Mucosa of gallbladder (tissue), 1 donor: ENCODE measurements at places on chromosomes 5 and 9.

GRCh38 chr9:5976674-5977397 is 38.6 kb downstream of the RANBP6 start:
- no peak for DNase-seq

DNA sequence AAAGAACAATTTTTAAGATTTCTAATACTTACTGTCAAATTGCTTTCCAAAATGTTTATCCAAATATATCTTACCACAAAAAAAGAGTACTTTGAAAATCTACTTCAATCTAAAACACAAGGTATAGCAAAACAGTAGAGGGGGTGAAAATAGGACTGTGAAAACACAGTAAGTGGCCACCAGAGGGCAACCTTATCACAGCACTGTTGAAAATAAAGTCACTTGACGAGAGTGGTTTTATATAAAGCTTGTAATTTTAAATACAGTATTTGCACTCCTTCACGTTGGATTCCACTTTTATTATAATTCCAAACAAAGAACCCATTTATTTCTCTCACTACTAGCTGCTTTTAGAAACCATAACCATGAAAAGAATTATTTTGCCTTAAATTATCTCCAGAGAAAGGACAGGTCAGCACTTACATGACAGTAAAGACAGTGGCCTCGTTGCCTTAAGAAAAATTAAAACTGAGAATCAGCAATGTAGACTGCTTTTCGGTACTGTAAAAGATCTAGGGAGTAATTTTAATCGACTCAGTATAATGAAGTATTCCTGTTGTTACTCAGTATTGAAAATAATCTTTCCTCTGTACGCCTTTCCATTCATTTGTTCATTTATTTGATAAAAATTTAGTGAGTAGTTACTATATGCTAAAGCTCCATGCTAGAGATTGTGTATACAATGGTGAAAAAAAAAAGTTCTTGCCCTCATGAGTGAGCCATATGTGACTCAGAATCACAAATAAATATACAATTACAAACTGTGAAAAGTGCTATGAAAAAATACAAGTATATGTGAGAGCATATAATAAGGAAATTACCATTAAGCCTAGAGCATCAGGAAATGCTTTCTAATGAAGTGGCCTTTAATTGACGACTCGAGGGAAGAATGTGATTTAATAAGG is 40.0 kb upstream of the CDK5RAP2 start:
- peak; percentile 52 for DNase-seq

DNA sequence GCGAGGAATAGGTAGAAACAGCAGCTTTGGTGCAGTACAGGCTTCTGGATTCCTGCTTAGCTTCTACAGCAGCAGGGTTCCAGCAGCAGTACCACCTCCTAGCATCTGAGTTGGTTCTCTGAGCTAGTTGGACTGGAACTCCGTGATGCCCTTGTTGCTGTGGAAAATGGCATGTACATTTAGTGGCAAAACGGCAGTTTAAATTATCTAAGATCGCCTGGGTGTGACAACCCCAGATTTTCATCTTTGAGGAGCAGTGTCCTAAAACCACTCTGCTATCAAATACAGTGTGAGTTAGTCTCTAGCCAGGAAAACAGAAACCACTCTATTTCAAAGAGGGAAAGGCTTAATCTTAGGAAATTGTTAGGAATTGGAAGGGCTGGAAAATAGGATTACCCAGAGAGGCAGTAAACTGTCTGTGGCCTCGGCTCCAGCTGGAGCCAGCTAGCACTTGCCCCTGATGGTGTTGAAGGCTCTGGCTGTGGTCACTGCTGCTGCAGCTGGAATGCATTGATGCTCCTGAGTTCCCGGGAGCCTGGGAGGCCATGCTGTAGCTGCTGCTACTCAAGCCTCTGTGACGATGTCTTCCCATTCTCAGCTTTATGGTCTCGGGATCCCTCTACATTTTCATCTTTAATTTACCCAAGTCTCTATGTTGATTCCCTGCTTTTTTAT is 29.4 kb downstream of the RAD23B start:
- peak; percentile 18 for DNase-seq

DNA sequence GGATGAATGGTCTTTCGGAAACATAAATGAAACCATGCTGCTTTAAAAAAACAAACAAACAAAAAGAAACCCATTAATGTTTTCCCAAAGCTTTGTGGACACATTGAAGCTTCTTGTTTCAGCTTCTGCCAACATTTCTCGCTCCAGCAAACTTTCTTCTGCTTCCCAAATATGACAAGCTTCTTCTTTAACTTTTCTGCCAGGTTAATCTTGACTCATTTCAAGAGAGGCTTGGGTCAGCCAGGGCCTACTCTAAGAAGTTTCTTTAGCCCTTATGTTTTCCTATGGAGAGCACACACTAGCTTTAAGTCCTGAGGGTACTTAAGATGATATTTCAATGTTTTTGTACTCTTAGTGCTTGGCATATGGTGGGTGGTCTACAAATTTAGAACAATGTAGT is 6.1 kb downstream of the ANXA1 start:
- DNase-seq: no peak

DNA sequence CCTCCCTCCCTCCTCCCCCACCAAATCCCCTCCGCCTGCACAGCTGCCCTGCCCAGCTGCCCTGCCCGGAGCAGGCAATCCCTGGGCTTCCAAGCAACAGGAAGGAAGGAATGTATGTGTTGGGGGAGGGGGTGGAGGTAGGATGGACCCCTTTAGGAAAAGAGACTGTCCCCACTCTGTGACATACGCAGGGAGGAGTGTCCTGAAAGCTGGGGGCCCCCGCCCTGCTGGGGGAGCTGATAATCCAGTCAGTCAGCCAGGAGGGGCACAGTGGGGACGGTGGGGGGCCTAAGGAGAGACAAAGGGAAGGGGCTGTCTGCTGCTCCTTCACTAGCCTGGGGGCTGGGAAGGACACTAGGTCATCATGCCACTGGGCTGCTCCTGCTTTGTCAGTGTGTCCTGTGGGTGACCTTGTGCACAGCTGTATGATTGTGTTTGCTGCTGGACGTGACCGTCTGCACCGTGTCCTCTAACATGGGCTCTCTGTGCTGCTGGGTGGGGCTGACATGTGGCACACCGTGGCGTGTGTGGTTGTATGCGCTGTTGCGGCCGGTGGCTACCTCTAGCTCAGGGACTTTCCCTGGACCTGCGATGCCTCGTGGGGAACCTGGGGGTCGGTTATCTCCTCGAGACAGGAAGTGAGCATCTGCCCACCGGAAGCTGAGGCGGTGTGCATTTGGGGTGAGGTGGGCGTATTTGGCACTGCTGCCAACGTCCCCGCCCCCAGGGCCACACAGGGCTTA is 3.0 kb downstream of the N4BP3 start:
- no peak for DNase-seq

DNA sequence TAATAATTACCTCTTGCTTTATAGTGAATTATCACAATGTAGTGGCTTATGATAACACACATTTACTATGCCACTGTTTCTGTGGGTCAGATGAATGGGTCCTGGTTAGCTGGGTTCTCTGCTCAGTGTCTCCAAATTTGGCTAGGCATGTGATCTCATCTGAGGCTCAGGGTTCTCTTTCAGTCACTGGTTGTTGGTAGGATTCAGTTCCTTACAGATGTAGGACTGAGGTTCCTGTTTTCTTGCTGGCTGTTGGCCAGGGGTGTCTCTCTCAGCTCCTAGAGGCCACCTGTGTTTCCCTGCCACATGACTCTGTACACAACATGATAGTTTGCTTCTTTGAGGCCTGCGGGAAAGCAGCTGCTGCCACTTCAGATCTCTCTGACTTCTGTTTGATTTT is 7.1 kb downstream of the NFX1 start:
- DNase-seq: peak; percentile 62

DNA sequence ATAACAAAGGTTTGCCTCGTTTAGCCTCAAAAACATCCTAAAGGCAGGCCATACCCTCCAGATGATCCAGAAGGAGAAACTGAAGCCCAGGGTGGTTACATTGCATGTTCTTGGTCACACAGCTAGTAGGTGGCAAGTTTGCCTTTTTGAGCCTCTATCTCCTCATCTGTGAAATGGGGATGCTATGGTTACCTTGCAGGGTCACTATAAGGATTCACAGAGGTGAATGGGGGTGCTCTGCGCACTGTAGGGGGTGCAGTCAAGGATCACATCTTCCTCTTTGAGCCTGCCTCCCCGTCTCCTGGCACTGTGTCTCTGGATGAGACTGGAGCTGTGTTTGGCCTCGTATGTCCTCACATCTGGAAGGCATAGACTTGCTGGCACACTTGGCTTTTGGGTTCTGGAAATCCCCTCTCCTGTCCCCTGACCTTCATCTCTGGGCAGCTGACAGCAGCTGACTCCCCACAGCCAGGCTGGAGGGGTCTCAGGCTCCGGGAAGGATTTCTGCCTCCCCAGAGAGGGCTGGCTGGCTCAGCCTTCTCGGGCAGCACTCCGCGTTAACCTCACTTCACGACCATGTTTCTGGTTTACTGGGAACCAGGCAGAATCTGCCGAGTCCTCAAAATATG is 167.7 kb downstream of the RGS3 start:
- no peak for DNase-seq

DNA sequence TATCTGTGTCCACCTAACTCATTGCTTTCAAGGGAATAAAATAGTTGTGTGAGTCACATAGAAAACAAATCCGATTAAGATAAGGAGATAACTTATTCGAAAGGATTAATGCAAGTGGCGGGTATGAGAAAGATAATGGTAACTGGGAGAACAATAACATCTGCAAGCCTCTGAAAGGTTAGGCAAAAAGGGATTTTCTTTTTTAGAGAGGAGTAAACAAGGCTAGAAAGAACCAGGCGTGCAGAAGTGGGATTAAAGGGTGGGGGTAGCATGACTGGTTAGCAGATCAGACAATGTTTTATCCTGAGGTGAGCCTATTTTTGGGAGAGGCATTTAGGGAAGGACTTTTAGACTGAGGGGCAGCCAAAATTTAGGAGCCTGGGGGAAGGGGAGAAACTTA is 34.7 kb upstream of the JMY start:
- DNase-seq: no peak

DNA sequence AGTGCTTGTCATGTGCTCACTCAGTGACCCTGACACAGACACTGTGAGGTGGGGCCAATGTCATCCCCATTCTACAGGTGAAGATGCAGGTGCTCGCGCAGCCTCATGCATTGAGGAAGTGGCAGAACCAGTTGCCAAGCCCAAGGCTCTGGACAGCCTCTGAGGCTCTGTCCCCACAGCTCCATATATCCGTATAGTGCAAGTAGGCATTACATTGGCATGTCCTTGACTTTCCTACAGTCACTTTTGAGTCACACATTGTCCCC is 58.8 kb upstream of the ANGPTL2 start:
- DNase-seq: no peak

GRCh38 chr9:87498046-87498810 is 561 bp downstream of the DAPK1 start:
- DNase-seq: peak; percentile 43

- DNase-seq: no peak
These were observed 1.5 kb downstream of the OMD start for GRCh38 chr9:92422611-92423338.

DNA sequence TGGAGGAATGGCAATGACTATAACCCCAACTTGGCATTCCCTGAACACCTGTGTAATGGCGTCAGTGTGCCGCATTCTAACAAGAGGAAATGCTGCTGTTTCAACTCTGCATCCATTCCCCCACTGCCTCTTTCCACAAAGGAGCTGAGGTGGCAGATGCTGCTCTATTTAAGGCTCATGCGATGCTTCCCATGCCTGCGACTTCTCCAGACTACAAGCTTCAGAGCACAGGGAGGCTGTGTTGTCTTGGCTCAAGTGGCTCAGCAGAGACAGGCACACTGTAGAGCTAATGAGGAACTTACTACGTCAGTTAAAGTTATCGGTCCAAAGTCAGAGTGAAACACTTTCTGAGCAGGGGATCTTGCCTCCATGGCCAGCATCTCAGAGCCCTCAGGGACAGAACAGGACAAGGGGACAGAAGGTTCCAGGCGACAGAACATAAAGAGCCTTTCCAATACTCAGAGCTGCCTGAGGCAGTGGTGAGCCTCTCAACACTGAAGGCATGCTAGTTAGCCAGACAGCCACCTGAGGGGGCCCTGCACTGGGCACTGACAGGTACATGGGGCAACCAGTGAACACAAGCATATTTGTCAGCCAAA is 21.8 kb downstream of the TNIP1 start:
- no peak for DNase-seq

GRCh38 chr5:127326976-127327755 is 36.6 kb downstream of the MEGF10 start:
- DNase-seq: no peak
